ENCODE measurements at places on chromosomes 13 and 19.

- no peak for DNase-seq
Measured at GRCh38 chr13:77767413-77767812, 69.9 kb downstream of the SLAIN1 start.

DNA sequence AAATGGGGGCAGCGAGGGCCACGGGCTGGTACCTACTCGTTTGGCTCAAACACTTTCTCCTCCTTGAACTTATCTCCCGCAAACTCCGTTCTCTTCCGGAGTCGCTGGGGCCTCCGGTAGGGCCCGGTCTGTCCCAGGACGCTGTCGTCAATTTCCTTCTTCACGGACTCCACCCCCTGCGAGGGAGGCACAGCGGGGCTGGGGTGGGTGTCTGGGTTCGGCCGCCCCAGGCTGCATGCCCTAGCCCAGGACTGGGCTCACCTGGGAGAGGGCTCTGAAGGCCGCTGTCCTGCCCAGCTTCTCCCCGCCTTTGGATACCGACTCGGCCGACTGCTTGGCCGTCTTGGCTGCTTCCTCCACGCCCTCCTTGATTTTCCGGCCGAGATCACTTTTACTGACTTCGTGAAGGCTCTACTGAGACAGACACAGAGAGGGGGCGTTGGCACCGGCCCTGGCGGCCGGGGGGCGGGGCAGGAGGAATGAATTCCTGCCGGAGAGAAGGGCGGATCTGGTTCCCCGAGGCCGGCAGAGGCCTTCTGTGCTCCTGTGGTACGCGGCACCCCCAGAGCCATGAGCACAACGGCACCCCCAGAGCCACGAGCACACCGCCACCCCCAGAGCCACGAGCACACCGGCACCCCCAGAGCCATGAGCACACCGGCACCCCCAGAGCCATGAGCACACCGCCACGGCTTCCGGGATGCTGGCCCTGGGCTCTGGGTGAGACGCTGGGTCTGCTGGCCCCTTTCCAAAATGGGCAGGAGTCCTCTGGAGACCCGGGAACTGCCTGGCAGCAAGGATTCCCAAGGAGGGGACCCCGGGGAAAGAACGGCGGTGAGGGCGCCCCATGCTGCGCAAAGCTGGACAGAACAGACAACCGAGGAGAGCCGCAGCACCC is 8.1 kb upstream of the CTXN1 start:
- DNase-seq = no peak

DNA sequence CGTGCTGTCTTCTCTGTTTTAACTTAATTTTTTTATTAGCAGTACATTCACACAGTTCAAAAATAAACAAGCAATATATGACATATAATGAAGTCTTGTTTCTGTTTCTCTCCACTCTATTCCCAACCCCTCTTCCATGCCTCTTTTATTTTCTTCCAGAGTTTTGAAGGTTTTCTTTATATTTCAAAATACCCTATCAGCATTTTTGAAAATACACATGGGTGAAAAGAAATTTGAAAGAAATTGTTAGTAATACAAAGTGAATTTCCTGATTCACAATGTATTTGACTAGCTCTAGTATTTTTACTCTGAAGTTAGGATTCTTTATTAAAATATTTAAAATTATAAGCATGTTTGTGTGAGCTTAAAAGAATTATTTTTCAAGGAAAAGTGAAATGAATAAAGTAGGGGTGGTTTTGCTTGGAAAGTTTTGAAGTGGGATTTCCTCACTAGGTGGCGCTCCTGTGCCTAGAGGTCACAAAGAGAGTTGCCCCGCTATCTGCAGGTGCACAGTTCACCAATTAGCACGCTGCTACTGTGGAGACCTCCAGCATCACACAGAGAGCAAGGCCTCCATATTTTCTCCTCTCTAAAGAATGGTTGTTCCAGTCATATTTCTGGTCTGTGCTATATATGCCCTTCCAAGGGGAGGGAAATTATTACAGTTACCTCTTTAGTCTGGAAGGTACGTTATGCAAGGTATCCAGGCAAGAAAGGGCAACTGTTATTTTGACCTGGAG is 37.6 kb downstream of the SOX21 start:
- DNase-seq = peak; percentile 15

GRCh38 chr13:45004096-45004495 is 14.8 kb downstream of the GPALPP1 start:
- DNase-seq = no peak

DNA sequence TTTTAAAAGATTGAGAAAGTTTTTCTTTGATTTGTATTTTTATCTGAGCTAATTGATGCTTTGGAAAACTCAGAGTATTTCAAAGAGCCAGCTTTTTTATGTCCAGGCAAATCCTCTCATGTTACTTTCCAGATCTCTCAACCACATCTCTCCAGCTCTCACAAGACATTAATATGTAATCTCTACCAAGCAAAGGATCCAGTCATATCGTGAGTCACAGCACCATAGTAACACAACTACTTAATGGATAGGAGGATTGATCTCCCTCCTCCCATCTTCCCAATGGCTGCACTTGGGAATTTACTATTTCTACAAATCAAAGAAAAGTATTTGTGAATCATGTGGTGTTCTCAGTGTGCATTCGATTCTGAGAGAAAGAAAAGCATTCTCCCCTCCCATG is 63.3 kb downstream of the POU4F1 start:
- no peak for DNase-seq

GRCh38 chr13:70703755-70704154 is 595.5 kb upstream of the KLHL1 start:
- DNase-seq = no peak

- peak; percentile 87 for DNase-seq
Measured at GRCh38 chr19:1507763-1508506, 4.9 kb downstream of the ADAMTSL5 start.

DNA sequence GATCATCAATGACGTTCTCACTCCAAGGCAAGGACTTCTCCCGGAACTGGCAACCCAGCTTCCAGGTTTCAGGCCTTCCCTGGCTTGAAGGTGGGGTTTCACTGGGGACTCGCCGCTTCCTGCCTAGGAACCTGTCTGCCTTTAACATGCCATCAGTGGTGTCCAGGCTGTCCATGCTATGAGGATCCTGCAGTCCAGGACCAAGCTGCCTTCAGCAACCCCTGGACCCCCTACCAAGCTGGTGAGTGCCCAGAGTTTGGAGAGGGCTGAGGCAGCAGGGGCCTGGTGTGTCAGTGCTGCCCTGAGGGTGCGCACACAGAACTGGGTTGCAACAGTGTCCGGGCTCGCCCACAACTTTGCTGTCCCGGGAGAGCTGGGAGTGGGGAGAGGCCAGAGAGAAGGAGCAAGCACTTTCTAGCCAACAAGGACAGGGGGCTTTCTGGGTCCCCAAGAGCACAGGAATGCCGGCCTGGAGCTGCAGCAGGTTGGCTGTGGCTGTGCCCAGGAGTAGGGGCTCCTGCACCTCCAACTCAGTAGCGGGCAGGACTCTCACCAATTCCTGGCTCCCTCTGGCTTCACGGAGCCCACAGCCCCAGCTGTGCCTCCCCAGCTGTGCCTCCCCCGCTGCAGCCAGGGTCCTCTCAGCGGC is 1563.2 kb upstream of the MIR17HG start:
- DNase-seq = no peak

DNA sequence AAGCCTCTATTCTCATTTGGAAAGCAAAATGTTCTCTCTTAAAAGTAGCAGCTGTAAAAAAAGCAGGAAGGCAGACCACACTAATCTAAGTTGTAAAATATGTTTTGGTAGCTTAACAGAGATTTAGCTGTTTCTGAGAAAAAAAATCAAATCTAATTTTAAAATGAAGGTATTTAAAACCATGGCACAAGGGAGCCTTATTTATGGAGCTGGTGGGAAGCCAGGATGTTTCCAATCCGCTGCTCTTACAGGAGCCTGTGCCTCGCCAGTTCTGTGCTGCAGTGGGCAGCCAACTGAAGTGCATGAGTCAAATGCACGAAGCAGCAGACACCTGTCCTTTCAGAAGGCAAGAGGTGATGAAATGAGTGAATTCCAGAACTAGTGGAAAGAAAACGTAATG is 28.2 kb downstream of the GPC6 start:
- DNase-seq = no peak
